ENCODE measurements at places on chromosomes 7 and 10.

GRCh38 chr7:137091396-137091795 is 222.9 kb downstream of the CHRM2 start:
- DNase-seq: no peak

DNA sequence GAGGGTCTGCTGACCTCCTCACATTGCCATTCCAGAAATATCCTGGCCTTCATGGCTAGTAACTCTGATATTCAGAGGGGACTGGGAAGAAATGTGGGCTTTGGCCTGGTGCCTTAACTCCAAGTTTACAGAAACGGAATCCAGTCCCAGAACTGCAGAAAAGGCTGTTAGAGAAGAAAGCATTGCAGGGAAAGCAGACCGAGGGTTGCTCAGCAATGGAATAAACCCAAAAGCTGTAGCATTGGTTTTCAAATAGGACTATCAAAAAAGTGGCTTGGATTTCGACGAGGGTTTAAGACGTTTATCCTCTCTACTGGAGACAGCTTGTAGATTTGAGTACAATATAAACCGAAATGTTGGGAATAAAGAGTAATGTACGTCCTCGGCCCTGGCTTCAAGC is 425.8 kb upstream of the FOXK1 start:
- DNase-seq: no peak

GRCh38 chr7:142000244-142000643 is 4.6 kb downstream of the MGAM start:
- DNase-seq: no peak

DNA sequence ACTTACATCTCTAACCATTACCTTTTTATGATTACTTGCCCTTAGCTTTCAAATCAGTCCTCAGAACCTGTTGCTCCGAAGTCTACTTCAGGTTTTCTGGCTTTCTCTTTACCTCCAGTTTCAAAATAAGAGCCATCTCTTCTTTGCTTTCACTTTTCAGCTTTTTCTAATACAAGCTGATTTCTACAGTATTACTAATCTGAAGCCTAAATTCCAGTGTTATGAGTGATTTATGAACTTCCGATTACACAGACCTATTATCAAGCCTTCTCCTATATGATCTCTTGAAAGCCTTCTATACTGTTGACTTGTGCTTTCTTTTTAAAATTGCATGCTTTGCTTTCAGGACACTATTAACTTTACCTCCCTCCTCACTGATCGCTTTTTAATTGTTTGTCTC is 1307.8 kb upstream of the CELF2 start:
- no peak for DNase-seq
